Hippocampal formation (tissue), 2 donors: ENCODE measurements at places on chromosomes 1 and 21.

DNA sequence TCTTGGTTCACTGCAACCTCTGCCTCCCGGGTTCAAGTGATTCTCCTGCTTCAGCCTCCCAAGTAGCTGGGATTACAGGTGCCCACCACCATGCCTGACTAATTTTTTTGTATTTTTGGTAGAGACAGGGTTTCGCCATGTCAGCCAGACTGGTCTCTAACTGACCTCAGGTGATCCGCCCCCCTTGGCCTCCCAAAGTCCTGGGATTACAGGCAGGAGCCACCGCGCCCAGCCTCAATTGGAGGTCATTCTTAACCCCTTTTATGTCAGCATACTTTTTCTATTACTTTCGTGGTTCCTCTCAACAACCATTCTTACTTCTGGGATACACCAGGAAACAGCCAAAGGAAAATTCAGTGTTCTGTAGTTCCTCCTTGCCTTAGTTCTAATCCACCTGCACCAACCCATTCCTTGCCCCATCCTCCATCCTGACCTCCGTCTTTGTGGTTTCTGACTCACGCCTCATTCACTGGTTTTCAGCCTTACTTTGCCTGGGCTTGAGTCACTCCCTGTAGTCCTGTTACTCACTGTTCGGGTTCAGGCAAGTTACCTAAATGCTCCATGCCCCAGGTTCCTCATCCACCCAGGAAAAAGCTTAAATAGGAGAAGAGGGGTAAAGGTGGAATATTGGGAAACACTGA, 12.9 kb upstream of the BCL10 start:
- no peak for DNase-seq

DNA sequence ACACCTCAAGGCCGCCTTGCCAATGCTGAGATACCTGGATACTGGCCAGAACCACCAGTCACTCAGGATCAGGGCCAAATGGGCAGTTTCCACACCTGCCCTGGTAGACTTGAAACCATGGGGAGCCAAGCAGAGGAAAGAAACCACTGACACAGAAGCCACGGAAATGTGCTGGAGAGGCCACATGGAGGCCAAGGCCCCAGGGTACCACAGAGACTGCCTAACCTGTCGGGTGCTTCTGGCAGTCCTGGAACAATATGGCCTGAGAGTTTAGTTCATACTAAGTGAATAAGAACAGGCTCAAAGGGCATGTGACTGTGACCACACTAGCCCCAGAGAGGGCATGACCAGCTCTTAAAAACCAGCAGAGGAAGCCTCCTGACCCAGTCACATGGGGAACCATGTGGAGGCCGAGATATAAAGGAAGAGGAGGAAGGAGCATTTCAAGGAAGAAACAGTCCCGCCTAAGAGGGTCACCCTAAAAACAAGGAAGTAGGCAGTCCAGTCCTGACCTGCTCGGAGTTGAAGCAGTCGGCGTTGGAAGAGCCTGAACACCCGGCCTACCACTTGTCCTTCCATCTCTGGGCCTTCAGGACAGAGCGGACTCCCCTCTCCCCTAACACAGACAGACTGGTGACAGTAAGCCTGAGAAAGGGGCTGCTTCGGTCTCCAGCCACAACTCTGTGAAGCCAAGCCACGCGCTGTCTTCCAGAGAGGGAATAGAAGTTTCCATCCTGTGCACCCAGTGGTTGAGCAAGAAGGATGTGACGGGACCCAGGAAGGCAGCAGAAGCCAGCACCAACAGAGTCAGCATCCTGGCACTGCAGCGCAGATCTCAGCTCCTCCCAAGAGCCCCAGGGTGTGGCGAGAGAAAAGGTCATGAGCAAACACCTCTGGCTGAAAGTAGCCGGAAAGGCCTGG, at the start of gene DENND2D:
Gene DENND2D, minus strand, starts transcription at position 766 of the 921 bp plus-strand sequence. Its CDS starts 187 bp downstream, at position 579.
- no peak for DNase-seq

DNA sequence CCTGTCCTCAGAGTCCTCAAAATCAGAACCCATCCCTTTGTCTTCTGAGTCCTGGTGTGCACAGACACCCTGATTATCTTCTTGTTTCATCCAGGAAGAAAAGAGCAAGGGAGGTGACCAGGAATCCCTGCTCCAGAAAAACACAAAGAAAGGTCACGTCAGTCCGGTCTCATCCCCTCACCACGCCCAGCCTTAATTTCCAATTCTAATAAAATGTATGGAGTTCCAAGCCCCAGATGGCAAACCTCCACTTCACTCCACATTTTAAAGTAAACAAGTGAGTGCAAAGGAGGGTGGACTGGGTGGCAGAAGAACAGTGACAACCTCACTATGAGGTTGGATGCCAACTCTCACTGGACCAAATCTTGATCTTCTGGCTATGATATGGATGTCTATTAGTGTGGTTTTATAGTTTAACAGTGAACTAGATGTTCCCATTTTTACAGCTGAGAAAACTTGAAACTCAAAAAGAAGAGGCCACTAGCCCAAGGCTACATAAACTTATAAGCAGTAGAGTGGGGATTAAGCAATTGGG, 22.0 kb downstream of the ZNF697 start:
- DNase-seq = no peak

GRCh38 chr1:244022864-244023440, 28.1 kb upstream of the ZBTB18 start:
- no peak for DNase-seq

- no peak for DNase-seq
Observed at GRCh38 chr1:2465371-2466269, 10.5 kb upstream of the PLCH2 start.

DNA sequence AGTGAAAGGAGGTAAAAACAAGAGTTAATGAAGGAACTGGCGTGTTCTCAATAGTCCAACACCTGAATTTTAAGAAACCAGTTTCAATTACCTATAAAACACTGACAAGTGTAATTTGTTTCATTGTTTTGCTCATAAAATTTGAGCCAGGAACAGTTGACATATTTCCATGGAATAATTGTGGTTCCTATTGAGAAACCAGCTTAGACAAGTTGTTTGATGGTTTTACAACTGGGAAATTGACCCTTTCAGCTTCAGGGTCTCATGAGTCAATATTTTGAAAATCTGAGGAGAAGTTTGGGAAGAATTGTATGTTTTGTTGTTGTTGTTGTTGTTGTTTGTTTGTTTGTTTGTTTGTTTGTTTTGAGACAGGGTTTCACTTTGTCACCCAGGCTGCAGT, 69.1 kb upstream of the GADD45A start:
- DNase-seq = no peak

DNA sequence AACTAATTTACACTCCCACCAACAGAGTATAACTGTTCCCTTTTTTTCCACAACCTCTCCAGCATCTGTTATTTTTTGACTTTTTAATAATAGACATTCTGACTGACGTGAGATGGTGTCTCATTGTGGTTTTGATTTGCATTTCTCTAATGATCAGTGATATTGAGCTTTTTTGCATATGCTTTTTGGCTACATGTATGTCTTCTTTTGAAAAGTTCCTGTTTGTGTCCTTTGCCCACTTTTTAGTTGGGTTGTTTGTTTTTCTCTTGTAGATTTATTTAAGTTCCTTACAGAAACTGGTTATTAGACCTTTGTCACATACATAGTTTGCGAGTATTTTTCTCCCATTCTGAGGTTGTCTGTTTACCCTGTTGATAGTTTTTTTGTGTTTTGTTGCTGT, 375.2 kb downstream of the MATN1 start:
- DNase-seq = no peak

DNA sequence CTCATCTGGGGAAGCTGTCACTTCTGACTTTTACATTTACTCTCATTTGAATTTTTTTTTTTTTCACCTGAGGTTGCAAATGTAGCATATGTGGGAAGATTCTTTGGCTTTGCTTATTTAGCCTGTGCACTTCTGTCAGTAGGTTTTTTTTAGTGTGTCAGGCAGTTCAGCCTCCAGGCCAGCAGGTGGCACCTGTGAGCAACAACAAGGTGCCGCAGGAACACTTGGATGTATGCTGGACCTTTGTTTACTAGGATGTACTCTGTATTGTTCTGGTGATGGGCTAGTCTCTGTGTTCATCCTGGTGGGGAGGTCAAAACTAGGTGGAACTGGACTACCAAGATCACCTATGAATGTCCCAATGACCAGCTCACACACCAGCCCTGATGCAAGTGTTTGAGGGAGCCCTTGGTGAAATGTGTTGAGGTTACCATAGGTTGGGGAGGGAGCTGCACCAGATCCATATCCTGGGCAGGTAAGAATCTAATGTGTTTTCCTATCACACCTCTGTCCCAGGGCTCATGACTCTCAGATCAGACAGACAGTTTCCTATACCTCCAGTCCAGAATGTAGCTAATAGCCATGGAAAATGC, 618.2 kb downstream of the BRINP3 start:
- no peak for DNase-seq
